Activated naive CD8-positive, alpha-beta T cell treated with anti-CD3 and anti-CD28 coated beads for 36 hours (primary cell): ENCODE measurements at places on chromosomes 16 and 17.

GRCh38 chr16:89491238-89491869 is 993 bp upstream of the ANKRD11 start:
- DNase-seq, result no peak

- DNase-seq, result no peak
These were observed 68.8 kb downstream of the CMIP start for GRCh38 chr16:81513204-81514040.

DNA sequence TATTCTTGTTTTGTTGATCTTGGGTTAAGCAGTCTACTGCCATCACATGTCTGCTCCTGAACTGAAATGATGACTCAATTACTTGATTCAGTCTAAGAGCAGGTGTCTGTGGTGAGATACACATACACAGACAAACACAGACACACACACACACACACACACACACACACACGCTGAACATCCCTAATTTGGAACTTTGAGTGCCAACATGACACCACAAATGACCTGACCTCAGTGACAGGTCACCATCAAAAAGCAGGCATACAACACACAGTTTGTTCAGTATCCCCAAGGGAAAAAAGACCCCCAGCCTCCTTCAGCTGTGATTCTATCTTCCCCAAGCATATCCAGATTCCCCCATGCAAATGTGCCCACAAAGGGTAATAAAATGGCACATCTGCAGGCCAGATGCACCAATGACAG is 130.1 kb upstream of the TMEM97 start:
- no peak for DNase-seq

GRCh38 chr17:56165072-56165641 is 11.9 kb downstream of the ANKFN1 start:
- no peak for DNase-seq

- peak; percentile 32 for DNase-seq
These were observed 1.4 kb upstream of the CACNA1G start for GRCh38 chr17:50558941-50559614.

GRCh38 chr17:64309021-64309420 is 46.0 kb upstream of the TEX2 start:
- no peak for DNase-seq

DNA sequence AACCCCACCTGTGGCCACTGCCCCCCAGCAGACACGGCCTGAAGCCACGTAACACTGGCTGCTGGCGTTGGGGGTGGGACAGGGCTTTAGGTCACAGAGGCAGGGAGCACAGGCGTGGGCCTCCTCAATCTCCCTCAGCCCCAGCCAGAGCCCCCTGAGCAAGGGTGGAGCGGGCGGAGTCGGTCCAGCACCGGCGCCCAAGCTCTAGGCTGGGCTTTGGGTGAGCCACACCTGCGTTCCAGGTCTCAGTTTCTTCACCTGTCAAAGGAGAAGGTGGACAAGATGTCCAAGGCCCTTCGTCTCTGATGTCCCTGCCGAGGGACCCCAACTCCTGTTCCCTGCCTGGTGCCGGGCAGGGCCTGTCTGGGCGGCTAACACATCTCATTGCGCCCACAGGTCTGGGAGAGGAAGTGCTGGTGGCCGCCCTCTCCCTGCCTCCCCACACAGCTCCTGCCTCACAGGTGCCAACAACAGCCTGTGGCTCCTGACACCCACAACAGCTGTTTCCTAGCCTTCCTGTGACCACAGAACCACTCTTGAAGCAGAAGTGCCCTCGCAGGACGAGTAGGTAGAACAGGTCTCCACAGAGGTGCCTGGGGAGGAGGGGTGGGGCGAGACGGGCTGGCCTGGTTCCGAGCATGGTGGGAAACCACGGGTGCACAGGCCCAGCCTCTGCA is 12.0 kb downstream of the FAM83G start:
- DNase-seq, result peak; percentile 19

DNA sequence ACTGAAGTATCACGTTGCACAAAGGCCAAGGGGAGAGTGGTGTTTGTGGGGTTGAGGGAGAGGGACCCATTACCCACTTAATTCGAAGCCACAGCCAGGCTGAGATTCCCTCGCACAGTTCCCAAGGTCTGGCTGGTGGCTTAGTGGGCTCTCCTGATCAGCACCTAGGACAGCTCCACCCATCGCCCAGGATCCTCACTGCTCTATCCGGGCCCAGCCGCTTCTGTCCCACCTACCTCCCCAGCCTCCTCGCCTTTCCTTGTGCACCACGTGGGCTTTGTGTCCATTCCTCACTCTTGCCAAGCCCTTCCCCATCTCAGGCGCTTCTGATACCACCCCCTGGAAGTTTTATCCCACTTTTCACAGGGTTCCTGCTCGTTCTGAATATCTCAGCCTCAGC is 163.5 kb downstream of the CCT6B start:
- DNase-seq, result peak; percentile 10
